Esophagus squamous epithelium (tissue), 5 donors: ENCODE measurements at places on chromosomes 16 and 17.

DNA sequence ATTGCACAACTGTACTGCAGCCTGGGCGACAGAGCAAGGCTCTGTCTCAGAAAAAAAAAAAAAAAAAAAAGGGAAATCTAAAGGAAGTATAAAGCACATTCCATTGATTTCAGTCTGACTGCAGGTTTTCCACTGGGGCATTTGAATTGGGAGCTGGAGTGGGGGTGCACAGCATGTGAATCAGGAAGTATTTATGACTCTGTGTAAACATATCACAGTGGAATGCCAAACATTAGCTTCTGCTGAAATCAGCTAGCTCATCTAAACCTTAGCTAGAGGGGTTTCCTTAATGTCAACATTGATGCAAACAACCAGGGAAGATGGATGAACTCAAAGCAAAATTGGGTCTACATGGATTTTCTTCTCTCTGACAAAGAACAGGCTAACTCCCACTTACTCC is 641.0 kb upstream of the EEF2KMT start:
- DNase-seq: no peak

DNA sequence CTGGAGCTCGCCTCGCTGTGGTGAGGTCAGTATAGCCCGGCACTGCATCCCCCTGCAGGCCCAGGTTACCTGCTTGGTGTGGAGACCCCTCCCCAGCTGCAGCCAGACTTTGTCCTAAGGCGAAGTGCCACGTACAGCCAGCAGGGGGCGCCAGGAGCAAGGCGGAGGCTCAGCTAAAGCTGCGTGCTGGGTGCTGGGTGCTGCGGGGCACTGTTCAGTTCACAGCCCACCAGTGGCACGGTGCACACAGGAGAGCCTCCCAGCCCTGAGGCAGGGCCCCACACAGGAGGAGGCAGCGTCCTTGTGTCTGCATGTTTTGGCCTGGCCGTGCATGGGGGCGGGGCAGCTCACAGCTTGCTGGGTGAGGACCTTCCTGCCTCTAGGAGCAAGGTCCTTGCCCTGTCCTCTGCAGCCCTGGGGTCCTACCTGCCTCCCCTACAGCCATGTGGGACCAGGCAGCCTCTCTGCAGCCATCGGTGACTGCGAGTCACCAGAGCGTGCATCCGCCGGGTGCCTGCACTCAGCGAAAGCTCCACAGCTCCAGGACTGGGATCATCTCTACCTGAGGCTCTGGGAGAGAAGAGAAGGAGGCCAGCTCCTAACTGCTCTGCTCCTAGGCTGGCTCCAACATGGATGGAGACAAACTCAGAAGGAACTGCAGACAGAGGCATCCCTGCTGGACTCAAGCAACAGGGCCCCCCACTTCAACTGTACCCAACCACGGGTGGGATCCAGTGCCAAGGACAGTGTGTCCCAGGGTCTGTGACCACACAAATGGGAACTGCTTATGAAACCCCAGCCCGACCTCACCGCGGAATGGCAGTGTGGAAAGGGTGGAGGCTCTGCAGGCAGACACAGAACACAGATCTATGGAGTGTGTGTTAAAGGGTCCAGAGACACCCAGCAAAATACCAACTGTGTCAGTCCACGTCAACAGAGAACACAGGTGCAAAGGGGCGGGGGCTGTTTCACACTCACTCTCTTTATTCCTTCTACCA is 19.0 kb downstream of the SLC7A5 start:
- no peak for DNase-seq

DNA sequence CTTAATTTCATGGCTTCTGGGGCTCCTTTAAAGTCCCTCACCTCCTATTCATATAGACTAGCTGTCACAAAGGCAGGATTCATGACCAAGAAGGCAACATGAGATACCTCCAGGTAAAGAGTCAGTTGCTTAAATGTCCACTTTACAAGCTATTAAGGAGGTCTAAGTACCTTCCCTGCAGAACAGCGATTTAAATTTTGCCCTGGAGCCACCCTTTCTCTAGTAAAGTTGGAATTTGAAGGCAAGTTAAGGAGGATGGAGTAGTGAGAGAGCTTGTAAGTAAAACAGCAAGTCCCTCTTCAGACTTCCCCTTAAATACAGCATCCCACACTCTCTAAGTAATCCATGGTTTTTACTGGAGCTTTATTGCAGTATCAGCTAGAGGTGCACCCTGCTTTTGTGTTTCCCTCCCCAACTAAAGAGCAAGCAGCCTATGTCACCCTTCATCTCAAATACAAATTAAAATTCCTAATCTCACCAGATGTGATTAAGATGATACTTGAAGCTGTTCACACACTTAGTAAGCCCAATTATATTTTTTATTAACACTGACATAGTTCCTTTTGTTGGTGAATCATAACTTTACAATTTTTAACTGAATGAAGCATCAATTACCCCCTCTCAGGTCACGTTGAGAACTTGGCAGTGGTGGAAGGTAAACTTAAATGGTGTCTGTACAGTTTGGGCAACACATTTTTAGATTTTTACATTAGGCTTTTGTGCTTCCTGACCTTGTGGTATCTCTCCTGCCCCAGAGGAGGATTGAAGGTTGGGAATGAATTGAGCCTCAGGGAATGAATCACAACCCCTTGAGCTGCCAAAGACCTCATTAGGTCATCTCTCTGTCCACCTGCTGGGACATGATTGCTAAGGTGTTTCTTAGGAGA is 108.9 kb downstream of the TANGO6 start:
- DNase-seq: no peak

DNA sequence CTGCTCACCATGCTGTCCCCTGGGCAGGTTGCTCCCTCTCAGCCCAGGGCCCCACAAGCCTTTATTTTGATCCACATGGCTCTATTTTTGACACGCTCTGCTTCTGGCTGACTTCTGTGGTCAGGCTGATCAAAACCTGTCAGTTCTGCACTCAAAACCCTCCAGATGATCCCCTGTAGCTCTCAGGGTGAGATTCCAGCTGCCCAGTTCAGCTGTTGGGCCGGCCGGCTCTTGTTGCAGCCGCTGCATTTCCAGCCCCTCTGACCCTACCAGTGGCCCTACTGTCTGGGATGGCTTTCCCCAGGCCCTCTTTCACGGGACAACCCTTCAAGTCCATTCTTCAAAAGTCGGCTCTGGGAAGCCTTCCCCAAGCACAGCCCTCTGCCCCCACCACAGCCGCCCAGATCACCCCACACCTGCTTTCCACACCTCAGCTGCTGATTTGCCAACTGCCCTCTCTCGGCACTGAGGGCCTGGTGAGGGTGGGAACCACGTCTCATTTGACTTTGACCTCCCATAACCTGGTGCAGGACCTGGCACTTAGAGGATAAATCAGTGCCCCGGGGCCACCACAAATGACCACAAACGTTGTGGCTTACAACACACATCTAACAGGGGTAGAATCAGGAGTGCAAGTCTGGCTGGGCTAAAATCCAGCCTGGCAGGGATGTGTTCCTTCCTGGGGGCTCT is 16.3 kb upstream of the CACNG4 start:
- DNase-seq: no peak
